Spleen (tissue), 13 donors: ENCODE measurements at places on chromosomes 6 and 20. TPM values are rescaled to one million over a fixed set of nuclear protein-coding genes. Genes with fewer than 3 reads are reported as not detected.

PLTP gene
- total RNA-seq: 34.7 TPM

ZNF335 gene
- 33.5 TPM for total RNA-seq

APOBEC2 gene
- total RNA-seq: not detected

SLC44A4 gene
- total RNA-seq: 5.9 TPM

GUCA1A gene
- total RNA-seq: not detected

PI3 gene
- not detected for total RNA-seq

SEMG1 gene
- total RNA-seq: not detected

PYGB gene
- total RNA-seq: 47.8 TPM

TENT5A gene
- total RNA-seq: 15.9 TPM

BACH2 gene
- total RNA-seq: 44.1 TPM

PBOV1 gene
- total RNA-seq: not detected

DACT2 gene
- total RNA-seq: not detected
